Ureter (tissue), 1 donor: ENCODE measurements at places on chromosomes 5 and 9. TPM values are rescaled to one million over a fixed set of nuclear protein-coding genes. Genes with fewer than 3 reads are reported as not detected.
A peak's percentile ranks its signal among the peaks of the same experiment; 100 is the strongest.

Gene CA9
- total RNA-seq: not detected

Gene ADAMTSL2
- 8.8 TPM for total RNA-seq

DNA sequence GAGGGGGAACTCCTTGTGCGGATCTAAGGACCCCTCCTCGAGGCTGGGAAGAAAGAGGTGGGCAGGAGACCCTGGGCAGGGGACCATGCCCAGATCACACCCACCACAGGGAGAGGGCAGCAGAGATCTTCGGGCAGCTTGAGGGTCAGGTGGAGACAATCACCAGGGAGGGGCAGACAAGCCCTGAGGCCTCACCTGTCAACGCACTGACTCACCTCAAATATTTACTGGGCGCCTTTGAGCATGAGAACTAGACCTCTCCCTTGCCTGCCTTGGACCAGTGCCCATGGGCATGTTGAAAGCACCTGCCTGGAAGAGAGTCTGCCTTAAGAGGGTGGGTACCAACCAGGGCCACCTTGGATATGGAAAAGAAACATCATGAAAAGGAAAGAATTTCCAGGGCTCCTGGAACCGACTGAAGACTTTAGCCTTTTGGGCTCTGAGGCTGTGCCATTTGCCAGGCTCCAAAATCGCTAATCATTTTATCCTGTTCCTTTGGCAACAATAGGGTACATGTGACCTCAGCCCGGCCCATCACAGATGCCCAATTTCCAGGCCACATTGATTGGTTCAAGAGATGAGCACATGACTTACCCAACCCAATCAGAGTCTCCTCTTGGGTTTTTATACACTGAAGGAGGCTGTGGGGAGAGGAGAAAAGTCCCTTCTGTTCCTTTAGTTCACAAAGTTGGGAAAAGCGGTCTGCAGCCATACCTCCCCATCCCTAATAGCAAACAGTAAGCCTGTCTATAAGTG, 10.4 kb upstream of the SPINK4 start:
- DNase-seq: peak; percentile 92

GRCh38 chr9:91915524-91916263, 34.3 kb downstream of the ROR2 start:
- DNase-seq: no peak

GRCh38 chr5:80745490-80745889, 90.7 kb upstream of the DHFR start:
- no peak for DNase-seq
